Testis (tissue), 5 donors: ENCODE measurements at places on chromosomes 2 and 18. TPM values are rescaled to one million over a fixed set of nuclear protein-coding genes. Genes with fewer than 3 reads are reported as not detected.

GRCh38 chr2:74429487-74430451, 8.2 kb downstream of the WDR54 start:
- no peak for DNase-seq

- peak; percentile 66 for DNase-seq
These were observed 852 bp downstream of the POLI start for GRCh38 chr18:54269893-54270844.

DNA sequence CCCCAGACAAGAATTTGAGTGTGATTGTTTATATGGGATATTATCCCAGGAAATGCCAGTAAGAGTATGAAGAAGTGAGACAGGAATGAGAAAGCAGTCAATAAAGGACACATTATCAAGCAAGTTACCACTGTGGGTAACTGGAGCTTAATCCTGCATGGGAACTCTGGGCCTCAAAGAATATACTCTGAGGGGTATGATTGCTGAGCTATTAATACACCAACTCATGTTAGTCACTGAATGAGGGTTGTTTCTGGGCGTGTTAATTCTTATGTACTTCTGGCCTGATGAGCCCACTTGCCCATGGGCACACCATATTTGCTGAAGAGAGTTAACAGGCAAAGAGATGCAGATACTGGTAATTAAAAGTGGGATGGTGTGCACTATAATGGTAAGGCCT, 26.6 kb upstream of the PAIP2B start:
- DNase-seq: no peak

- no peak for DNase-seq
These were observed 26.2 kb downstream of the TTC21B start for GRCh38 chr2:165927353-165927752.

GRCh38 chr2:75100801-75101151, 98.5 kb downstream of the TACR1 start:
- no peak for DNase-seq

DNA sequence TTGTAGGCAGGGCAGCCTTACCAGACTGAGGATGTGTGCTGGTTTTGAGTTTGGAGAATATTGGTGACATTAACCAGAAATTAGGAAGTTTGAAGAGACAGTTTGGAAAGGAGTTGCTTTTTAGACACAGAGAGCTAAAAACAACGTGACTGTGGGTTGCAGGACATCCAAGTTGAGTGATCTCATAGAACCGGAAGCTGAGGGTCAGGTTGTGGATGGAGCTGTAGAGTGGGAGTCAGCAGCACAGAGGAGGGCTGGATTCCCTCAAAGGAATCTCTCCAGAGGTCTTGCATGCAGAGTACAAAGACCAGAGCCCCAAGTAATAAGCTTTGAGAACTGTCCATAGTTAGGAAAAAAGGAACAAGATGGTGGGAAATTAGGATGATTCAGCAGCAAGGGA, 9.3 kb downstream of the MAPRE3 start:
- no peak for DNase-seq

DNA sequence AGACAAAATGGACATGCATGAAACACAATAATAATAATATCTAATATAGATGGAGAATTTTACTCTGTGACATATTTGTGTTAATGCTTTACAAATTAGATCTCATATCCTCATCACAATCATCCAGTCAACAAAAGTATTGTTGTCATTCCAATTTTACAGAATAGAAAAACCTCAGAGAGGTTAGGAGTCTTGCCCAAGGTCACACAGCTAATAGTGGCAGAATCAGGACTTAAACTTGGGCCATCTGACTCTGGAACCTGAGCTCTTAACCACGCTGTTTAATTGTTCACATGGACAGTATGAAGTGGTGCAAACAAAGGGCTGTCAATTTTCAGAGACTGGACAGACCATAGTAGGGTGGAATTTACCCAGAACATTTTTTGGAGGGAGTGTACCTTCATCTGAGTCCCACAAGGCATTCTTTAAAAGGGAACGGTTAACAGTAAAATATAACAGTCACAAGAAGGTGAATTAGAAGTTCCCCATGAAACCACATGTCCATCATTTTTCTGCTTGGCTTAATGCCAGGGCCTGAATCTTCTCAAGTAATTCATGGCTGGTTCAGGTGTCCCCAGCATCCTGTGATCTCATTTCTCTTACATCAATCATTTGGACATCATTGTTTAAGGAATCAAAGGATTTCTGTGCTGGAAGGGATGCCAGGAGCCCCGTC, 35.4 kb upstream of the CCDC93 start:
- DNase-seq: no peak

DNA sequence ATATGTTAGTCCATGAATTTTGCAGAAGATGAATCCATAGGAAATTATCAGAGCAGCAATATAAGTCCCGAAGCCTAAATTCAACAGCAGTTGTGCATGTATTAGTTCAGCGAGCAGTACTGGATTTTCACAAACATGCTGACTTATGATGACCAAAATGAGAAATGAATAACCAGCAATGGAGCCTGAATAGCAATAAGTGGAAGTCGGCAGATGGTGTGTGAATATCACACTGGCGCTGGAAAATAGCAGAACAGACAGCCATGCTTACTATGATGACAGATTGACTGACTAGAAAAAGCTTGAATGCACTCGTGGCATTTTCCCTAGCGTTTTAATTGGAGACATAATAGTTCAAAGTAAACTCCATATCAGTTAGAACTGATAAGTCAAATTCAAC, 1114.5 kb downstream of the DSC3 start:
- DNase-seq: no peak

DNA sequence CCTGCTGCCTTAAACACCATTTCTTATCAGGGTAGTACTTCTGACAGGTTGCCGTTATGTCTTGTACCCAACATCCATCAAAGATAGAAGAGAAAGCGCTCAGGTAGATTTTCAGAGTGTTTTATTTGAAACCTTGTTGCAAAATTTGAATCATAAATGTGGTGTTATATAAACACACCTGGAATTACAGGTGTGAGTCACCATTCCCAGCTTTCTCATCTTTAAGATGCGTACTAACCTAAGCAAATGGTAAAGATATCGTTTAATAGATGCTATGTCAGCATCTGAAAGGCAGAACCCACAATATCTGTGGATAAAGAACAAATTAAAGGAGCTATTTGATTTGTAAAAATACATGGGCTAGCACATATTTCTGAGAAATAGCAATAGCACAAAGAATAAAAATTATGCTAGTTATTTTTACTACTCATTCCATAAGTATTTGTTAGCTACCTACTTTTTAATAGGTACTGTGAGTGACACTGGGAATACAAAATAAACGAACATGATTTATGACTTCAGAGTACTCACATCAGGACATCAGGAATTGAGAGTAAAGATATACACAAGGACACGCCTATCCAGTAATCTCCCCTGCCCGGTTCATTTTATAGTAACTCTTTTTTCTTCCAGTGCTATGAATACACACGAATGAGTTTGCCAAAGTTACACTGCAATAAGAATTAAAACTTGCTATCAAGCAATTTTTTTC, 193.8 kb downstream of the RBM43 start:
- no peak for DNase-seq

GRCh38 chr18:79782566-79783308, 15.0 kb upstream of the KCNG2 start:
- peak; percentile 9 for DNase-seq

- DNase-seq: no peak
These were observed 95.1 kb upstream of the KLHL14 start for GRCh38 chr18:32867936-32868335.

DNA sequence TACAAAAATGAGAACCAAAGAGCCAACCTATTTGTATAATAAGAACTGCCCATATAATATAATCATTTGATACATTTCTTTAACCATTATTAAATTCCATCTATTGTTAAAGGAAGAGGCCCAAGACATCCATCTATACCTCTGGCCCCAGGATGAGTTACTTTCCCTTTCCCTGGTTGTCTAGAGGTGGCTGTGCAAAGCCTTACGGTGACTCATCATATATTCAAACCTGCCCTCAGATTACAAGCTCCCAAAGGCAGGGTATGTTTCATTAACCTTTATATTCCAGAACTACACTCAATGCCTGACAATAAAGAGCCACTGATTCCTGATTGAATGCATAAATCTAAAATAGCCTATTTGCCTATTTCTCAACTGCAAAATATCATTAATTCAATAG, 105.8 kb upstream of the PID1 start:
- DNase-seq: no peak

GRCh38 chr2:22855761-22856184, 529.2 kb upstream of the KLHL29 start:
- DNase-seq: no peak

DNA sequence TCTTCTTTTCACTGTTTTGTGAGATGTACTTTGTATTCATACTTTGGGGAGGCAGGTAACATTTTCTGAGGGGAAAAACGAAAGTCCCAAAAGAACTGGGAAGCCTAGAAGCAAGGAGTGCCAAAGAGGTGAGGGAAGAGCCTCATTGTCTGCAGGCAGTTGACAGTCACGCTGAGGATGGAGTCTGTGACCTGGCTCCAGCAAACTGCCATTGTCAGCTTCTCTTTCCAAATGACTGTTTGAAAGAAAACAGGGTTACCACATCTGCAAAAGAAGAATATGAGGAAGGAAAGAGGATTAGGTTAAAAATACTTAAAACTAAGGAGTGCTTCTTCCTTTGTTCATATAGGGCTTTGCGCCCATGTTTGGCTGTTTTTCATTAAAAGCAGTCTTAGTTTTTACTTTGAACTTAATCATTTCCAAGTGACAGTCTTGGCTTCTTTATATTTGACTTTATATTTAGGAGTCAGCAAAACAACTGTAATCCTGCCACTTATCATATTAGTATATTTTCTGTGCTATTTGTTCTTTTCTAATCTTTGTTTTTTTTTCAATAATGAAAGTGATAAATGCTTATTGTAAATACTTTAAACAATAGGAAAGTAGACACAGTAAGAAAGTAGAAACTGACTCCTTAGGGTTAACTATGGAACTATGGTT, 35.0 kb downstream of the CERS6 start:
- no peak for DNase-seq

DNA sequence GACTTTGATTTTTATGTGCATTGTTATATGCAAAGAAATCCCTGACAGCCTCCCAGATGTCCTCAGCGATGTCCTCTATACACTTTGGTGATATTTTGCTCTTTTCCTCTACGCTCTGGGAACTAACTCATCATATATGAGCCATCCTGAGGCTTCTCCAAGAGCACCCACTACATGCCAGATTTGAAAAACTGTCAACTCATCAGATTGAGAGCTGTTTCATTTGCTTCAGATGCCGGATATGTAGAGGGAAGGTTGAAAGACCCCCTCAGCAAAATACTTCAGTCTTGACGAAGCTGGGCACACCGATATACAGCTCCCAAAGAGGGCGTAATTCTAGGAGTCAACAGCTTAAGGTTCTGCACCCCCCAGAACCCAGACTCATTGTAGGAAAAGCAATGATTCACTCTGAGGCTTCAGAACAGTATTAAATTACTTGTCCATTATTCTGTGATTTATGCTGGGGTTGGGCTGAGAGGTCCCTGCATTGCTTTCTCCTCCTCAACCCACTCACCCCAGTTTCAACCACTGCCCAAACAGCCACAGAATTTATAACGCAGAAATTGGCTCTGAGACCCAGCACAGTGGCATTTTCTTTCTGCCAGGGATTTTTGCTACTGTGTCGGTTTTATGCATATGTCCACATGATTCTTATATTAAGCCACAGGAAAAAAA, 341.8 kb downstream of the ALK start:
- no peak for DNase-seq

DNA sequence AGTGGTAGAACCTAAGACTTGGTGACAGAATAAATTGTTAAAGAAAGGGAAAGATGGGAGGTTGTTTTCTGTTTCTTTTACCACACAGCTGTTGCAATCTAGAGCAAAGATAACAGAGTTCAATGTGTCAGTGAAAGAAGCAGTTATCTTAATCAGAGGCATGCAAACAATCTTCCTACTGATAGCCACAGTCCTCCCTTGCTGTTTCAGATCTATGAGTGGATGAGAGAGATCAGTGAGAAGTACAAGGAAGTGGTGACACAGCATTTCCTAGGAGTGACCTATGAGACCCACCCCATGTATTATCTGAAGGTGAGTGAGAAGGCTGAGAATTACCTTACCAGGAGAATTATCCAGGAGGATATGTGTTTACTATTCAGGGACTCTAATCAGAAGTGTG, 15.9 kb downstream of the CPO start:
- no peak for DNase-seq

DNA sequence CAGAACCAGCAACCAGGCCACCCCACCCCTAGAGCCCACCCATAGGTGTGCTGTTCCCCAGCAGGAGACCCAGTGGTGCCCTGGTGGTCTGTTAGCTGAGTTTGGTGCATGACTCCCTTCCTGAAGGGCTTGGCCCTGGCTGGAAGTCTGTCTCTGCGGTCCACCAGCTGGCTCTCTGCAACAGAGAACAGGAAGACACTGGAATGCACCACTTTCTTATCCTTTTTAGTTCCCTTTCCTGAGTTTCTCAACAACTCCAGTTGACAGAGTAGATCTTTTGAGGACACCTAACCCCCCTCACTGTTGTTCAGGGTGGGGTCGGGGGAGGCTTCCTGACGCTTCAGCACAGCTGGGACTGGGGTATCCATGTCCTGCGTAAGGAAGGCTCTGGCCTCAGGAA, 11.9 kb upstream of the RPL37A start:
- DNase-seq: no peak

GRCh38 chr2:166126007-166126639, 1.7 kb downstream of the SCN1A start:
- DNase-seq: no peak

- no peak for DNase-seq
These were observed 1231.7 kb upstream of the ZEB2 start for GRCh38 chr2:145751629-145752028.

DNA sequence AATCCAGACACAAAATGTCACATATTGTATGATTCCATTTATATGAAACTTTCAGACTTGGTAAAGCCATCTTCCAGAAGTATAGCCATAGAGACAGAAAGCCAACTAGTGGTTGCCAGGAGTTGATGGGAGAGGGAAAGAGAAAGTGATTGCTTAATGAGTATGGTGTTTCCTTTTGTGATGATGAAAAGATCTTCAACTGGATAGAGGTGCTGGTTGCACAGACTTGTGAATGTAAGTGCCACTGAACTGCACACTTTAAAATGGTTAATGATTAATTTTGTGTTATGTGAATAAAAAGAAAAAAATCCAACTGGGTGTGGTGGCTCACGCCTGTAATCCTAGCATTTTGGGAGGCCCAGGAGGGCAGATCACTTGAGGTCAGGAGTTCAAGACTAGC, 135.3 kb upstream of the SLC1A4 start:
- no peak for DNase-seq

GRCh38 chr2:183010112-183010511, 28.1 kb downstream of the NCKAP1 start:
- no peak for DNase-seq

OTX1 gene
- polyA plus RNA-seq: 0.36 TPM

TCF23 gene
- 6.6 TPM for polyA plus RNA-seq

TCF7L1 gene
- 11.9 TPM for polyA plus RNA-seq

EHBP1 gene
- 86.8 TPM for polyA plus RNA-seq

RNMT gene
- 30.9 TPM for polyA plus RNA-seq

CYP26B1 gene
- polyA plus RNA-seq: 31.6 TPM

DPYSL5 gene
- polyA plus RNA-seq: 22.3 TPM

ATP8B1 gene
- polyA plus RNA-seq: 3.0 TPM

UGT1A6 gene
- 3.0 TPM for polyA plus RNA-seq
